ENCODE measurements at places on chromosomes 1 and 21.

DNA sequence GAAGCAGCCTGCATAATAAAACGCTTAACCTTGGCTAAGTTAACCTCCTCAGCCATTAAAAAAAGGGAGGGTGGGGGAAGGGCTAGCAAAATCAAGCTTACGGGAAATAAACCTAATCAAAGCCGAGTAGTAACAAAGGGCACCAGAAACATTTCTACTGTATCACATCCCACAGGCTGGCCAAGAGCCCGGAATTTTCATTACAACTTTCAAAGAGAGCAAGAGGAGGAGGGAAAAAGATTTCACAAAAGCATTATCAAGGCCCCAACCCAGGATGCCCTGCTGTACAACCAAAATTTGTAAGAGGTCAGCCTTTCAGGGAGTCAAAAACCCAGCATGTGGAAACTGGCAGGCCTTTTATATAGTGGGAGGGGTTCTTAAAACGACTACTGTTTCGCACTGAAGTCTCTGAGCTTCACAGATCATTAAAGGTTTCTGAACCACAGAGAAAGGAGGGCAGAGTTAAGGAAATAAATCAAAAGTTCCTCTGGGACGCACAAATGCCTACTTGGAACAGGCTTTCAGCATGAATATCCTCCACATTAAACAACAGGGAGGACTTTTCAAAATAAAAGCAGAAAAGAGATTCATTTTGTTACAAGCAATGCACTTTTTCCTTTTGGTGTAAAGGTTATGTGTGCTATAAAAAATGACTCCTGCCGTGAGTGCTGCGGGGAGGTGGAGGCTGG, 90.4 kb downstream of the SLC45A1 start:
- no peak for DNase-seq

DNA sequence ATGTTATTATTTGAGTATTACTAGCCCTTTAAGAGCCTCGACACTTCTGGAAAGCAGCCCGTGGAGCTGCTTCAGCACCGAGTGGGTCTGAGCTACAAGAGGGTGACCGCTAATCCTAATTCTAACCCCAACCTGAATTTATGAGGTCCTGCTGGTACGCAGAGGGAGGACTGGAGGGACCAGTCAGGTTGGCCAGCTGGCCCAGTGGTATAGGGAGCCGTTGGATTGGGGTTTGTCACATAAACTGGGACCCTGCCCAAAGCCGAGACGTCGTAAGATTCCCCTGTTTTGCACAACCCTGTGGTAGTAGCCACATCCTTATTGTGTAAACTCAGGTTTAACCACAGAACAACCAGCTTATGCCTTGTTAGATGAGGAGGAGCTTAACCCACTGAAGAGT, 60.8 kb upstream of the F3 start:
- DNase-seq = no peak

- DNase-seq = peak; percentile 70
Observed at GRCh38 chr1:23343221-23344110, 618 bp downstream of the HNRNPR start.

- DNase-seq = no peak
Observed at GRCh38 chr1:104830534-104830933, 1080.8 kb downstream of the AMY1C start.

- DNase-seq = no peak
Observed at GRCh38 chr1:172483448-172483847, 39.6 kb upstream of the PIGC start.

- DNase-seq = no peak
Observed at GRCh38 chr1:30277415-30277814, 446.0 kb downstream of the MATN1 start.

GRCh38 chr1:55718758-55719671, 503.9 kb upstream of the USP24 start:
- peak; percentile 99 for DNase-seq

DNA sequence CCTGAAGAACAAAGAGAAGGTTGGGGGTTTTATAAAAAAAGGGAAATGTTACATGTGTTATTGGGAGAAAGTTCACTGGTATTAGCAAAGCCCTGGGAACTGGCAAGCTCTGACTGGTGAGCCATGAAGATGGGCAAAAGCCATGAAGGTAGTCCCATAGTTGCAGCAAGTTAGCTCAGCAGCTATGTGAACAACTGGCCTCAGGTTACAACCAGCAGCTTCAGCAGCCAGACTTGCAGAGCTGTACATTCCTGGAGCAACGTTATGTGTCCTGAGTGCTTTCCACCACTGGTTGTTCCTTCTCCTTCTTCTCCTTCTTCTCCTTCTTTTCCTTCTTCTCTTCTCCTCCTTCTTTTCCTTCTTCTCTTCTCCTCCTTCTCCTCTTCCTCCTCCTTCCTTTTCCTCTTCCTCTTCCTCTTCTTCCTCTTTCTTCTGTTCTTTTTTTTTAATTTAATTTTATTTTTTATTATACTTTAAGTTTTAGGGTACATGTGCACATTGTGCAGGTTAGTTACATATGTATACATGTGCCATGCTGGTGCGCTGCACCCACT, 56.1 kb upstream of the TLR5 start:
- DNase-seq = no peak

GRCh38 chr1:80918380-80918779, 882.4 kb upstream of the ADGRL2 start:
- DNase-seq = no peak

DNA sequence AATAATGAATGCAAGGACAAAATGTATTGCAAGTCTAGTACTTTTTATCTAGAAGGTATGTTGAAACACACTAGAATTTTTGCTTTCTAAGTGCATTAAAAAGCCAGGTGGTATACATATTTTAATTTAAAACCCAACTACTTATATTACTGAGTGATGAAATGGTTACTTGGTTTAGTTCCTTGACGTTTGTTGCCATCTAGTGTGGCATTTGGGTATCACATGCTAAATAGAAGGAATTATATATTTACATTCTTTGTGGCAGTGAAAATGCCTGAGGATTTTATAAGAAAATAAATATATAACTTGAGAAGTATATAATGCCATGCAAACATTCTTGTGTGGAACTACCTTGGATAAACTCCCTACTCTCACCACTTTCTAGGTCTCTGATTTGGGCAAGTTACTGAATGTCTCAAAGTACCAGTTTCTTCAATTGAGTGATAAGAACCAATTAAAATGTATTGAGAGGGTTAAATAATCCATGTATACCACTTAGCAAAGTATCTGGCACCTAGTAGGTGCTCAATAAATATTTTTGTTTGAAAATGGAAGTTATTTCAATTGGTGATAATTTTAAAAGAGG, 69.6 kb downstream of the SDCCAG8 start:
- peak; percentile 48 for DNase-seq

- DNase-seq = peak; percentile 43
Observed at GRCh38 chr1:196115646-196116045, 492.6 kb downstream of the KCNT2 start.

DNA sequence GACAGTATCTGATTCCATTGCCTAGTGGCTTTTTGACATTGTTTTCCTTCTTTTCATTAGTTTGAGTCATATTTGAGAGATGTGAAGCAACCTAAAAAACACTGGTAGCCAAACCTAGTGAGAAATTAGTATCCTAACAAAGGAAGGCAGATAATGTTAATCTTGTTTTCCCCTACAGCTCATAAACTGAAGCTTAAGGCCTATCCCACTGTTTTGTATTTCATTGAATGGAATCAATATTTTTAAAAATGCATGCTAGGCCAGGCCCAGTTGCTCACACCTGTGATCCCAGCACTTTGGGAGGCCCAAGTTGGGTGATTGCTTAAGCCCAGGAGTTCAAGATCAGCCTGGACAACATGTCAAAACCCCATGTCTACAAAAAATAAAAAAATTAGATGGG, 1.2 kb downstream of the CR1L start:
- DNase-seq = no peak

GRCh38 chr21:33042812-33043211, 17.1 kb downstream of the OLIG2 start:
- peak; percentile 79 for DNase-seq

GRCh38 chr1:201501812-201502510, 5.0 kb downstream of the CSRP1 start:
- DNase-seq = no peak

DNA sequence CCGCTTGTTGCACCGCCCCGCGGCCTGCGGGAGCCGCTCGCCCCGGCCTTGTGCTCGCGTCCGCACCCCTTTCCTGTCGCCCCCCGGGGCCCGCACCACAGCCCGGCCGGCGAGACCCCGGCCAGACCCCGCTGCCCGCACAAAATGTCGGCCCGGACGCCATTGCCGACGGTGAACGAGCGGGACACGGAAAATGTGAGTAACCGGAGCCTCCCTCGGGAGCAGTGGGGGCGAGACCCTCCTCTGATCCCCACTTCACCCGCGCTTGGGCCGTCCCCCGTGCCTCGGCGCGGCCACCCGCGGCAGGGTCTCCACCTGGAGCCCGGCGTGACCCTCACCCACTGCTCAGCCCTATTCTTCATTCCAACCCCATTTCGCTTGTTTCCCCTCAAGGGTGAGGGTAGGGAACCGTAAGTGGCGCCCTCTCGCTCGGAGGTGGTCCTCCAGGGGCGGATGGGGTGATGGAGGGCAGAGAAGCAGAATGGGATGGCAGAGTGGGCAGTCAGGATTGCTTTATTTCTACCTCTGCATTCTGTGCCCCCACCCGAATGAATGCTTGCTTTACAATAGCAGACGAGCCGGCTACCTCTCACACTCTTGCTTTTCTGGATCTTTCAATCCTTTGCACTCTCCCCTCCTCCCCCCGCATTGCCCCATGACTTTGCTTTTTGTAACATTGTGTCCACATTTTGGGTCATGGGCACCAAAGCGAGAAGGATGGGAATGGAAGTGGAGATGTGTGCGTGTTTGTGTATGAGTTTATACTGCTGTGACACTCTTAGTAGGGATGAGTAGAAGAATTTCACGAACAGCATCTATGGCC, 954 bp downstream of the MARK1 start:
- DNase-seq = no peak

GRCh38 chr1:167973832-167974231, 37.0 kb upstream of the MPC2 start:
- no peak for DNase-seq

- DNase-seq = no peak
Observed at GRCh38 chr1:246792603-246793002, 68.4 kb downstream of the SCCPDH start.

- DNase-seq = no peak
Observed at GRCh38 chr1:3065396-3065795, 3.6 kb upstream of the PRDM16 start.

GRCh38 chr1:164617377-164618201, 58.6 kb downstream of the PBX1 start:
- DNase-seq = no peak

DNA sequence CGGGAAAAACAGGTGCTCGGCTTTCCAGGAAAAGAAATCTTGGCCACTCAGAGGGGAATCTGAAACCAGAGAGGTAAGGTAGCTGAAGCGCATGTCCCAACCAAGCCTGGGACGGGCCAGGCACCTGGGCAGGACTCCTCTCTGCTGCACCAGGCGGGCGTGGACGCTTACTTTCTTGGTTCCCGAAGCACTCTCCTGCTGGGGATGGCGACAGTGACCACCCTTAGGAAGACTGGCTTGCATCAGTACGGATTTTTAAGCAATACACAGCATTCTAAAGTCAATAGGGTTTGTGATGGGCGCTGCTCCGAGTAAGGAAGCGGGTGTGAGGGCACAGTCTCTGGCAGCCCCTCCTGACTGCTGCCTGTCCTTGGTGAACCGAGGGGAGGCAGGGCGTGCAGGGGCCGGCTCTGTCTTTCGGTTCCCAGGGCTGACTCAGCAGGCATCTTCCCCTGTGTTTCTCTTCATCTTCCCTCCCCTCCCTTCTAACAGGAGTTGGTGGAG, 74.9 kb upstream of the ANGPTL1 start:
- DNase-seq = no peak

GRCh38 chr1:25727635-25728286, 72.2 kb upstream of the SELENON start:
- DNase-seq = no peak

DNA sequence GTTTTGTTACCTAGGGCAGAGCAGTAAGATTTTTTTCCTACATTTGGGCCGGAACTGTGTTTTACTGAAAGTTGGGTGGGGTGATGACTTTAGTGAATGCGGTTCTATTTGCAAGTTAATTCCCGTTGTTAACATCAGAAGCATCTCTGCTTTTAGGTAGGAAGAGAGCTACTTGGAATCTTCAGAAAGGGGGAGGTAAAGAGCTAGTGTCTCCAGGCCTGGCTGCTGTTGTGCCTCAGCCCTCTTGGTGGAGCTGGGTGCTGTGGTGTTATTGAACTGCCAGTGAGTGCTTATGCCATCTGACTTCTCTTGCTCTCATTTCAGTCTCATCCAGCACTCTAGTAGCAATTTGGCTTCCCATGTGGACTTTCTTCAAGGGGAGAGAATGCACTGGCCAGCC, 3.4 kb downstream of the KDM4A start:
- DNase-seq = no peak

- no peak for DNase-seq
Observed at GRCh38 chr1:34870395-34870794, 10.8 kb upstream of the SMIM12 start.

GRCh38 chr1:151898519-151898991, 10.8 kb downstream of the THEM4 start:
- no peak for DNase-seq

DNA sequence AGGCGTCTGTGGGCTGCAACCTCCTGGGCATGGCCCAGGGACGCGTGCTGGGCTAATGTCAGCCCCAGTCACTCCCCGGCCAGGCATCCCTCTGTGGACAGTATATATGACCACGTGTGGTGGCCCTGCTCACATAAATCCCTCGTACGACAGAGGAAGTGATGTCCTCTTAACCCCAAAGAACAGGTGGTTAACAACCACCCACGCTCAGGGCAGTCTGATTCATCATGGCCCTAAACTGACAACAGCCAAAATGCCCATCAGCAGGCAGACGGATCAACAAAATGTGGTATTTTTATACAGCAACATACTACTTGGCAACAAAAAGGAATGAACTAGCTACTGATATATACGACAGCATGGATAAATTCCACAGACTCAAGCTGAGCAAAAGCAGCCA, 51.0 kb downstream of the ECE1 start:
- no peak for DNase-seq

- DNase-seq = no peak
Observed at GRCh38 chr21:41970751-41971653, 17.2 kb upstream of the C2CD2 start.

DNA sequence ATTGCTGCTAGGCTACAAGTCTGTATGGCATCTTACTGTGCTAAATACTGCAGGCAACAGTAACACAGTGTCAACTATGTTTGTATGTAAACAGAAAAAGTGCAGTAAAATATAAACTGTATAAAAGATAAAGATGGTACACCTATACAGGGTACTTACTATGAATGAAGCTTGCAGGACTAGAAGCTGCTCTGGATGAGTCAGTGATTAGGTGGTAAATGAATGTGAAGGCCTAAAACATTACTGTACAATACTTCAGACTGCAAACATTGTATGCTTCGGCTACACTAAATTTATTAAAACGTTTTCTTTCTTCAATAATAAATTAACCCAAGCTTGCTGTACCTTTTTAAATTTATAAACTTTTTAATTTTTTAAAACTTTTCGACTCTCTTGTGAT, 97.1 kb downstream of the HLX start:
- no peak for DNase-seq
